Endothelial cell (in vitro differentiated cells): ENCODE measurements at places on chromosomes 5 and 9.

GRCh38 chr9:742104-742503 is 99.4 kb upstream of the DMRT1 start:
- DNase-seq, result no peak
- peaks cover 1% of the 10 kb centered on the region for H3K27me3 ChIP-seq
- H3K4me1 ChIP-seq, result peaks cover 6% of the 10 kb centered on the region
- H3K27ac ChIP-seq, result no peak overlapping the region
- H3K36me3 ChIP-seq, result peaks cover 27% of the 10 kb centered on the region

GRCh38 chr9:112252194-112252593 is 77.1 kb upstream of the SUSD1 start:
- peaks cover 3% of the 10 kb centered on the region for H3K27me3 ChIP-seq
- H3K36me3 ChIP-seq, result no peaks in the 10 kb centered on the region
- no peak overlapping the region for H3K27ac ChIP-seq
- H3K4me1 ChIP-seq, result no peaks in the 10 kb centered on the region
- DNase-seq, result no peak
- H3K4me3 ChIP-seq, result no peak overlapping the region

DNA sequence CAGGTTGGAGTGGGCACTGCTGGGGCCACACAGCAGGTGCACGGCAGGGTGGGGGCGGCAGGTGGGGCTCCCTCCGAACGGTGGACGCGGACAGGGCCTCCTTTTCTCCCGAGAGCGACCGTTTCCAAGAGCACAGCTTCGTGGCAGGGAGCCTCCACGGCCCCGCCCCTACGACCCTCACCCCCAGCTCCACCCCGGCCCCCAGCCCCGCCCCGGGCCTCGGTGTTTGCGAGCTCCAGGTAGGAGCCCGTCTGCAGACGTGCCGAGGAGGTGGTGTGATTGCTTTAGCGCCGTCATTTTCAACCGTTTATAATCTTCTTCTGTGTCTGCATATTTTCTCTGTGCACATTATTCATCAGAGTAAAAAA is 8.8 kb downstream of the GRIN1 start:
- DNase-seq, result no peak
- H3K36me3 ChIP-seq, result no peaks in the 10 kb centered on the region
- no peak overlapping the region for H3K27ac ChIP-seq
- peaks cover 17% of the 10 kb centered on the region for H3K27me3 ChIP-seq

GRCh38 chr5:64744914-64745313 is 23.6 kb downstream of the SREK1IP1 start:
- peaks cover 4% of the 10 kb centered on the region for H3K4me1 ChIP-seq
- DNase-seq, result no peak
- no peaks in the 10 kb centered on the region for H3K27me3 ChIP-seq
- H3K27ac ChIP-seq, result peak overlapping the region; percentile 92
- H3K4me3 ChIP-seq, result no peak overlapping the region

- H3K36me3 ChIP-seq, result no peaks in the 10 kb centered on the region
- no peak overlapping the region for H3K4me3 ChIP-seq
- no peak overlapping the region for H3K27ac ChIP-seq
- DNase-seq, result no peak
- peaks cover 4% of the 10 kb centered on the region for H3K27me3 ChIP-seq
Measured at GRCh38 chr9:135989157-135989556, 28.0 kb upstream of the UBAC1 start.

DNA sequence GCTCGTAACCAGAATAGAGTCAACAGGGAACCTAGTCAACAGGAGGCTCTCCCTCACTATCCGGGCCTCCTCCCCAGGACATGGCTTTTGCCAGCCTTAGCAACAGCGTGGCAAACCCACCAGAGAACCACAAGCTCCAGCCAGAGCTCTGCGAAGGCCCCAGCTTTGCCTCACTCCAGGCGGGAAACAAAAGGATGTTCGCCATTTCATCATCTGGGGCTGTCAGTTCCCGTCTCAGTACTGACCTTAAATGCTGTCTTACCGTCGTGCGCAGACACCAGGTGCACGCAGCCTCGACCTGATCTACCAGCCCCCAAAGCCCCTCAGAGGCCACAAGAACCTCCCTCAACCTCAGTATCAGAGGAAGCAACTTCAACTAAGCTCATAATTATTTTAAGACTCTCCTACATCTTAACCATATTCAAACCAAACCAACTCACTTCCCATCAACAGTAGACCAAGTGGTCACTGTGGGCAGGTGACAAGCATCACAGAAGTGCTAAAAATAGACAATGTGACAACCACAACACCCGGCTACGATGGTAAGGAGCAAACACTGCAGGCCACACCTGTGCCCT is 71.4 kb downstream of the SEMA4D start:
- H3K4me1 ChIP-seq, result no peaks in the 10 kb centered on the region
- H3K27me3 ChIP-seq, result peaks cover 5% of the 10 kb centered on the region
- H3K4me3 ChIP-seq, result no peak overlapping the region
- DNase-seq, result no peak
- no peak overlapping the region for H3K27ac ChIP-seq
- H3K36me3 ChIP-seq, result no peaks in the 10 kb centered on the region

- peak overlapping the region; percentile 95 for H3K4me3 ChIP-seq
- peak overlapping the region; percentile 83 for H3K27ac ChIP-seq
- H3K27me3 ChIP-seq, result peaks cover 5% of the 10 kb centered on the region
- H3K4me1 ChIP-seq, result peaks cover 11% of the 10 kb centered on the region
Measured at GRCh38 chr5:96662725-96663518, 746 bp downstream of the CAST start.
